ENCODE measurements at places on chromosomes 5 and 9. TPM values are rescaled to one million over a fixed set of nuclear protein-coding genes. Genes with fewer than 3 reads are reported as not detected.

Gene PCDHGA11
- 10.9 TPM for total RNA-seq

Gene C5orf52
- not detected for total RNA-seq

Gene SPINK1
- total RNA-seq: not detected

Gene SLC38A9
- total RNA-seq: 18.0 TPM

Gene CBY3
- not detected for total RNA-seq

Gene RLN2
- not detected for total RNA-seq

Gene MFAP3
- 29.1 TPM for total RNA-seq

Gene NR2F1
- 95.8 TPM for total RNA-seq

Gene FAT2
- total RNA-seq: not detected

Gene PDZD2
- 1.3 TPM for total RNA-seq

Gene F12
- total RNA-seq: 0.74 TPM

Gene CACNA1B
- under 0.01 TPM for total RNA-seq

Gene PPP3R2
- not detected for total RNA-seq

Gene CDC25C
- total RNA-seq: 29.4 TPM

Gene VCAN
- total RNA-seq: 84.9 TPM

Gene NUTM2G
- not detected for total RNA-seq

Gene TMEM171
- total RNA-seq: 3.0 TPM

Gene SMIM33
- total RNA-seq: not detected

Gene ITK
- not detected for total RNA-seq

Gene FLT4
- 0.45 TPM for total RNA-seq

Gene NSA2
- total RNA-seq: 46.8 TPM

Gene GAPVD1
- total RNA-seq: 24.9 TPM

Gene SLC6A7
- not detected for total RNA-seq

Gene SPINK5
- total RNA-seq: not detected

Gene ADAMTS13
- total RNA-seq: 1.2 TPM

Gene ELOVL7
- not detected for total RNA-seq

Data from bronchus fibroblast of lung (primary cell).